ENCODE measurements at places on chromosomes 1 and 21. TPM values are rescaled to one million over a fixed set of nuclear protein-coding genes. Genes with fewer than 3 reads are reported as not detected.

The C1QA gene
- 109 TPM for total RNA-seq

The TEX38 gene
- not detected for total RNA-seq

The OR2L8 gene
- total RNA-seq, result 0.53 TPM

The NBPF4 gene
- total RNA-seq, result 0.18 TPM

The SLC44A5 gene
- total RNA-seq, result 0.31 TPM

The SFN gene
- 0.53 TPM for total RNA-seq

The EVA1C gene
- 65.8 TPM for total RNA-seq

The KRTAP10-2 gene
- not detected for total RNA-seq

The RGS13 gene
- 0.22 TPM for total RNA-seq

The RIPPLY3 gene
- not detected for total RNA-seq

The COL24A1 gene
- total RNA-seq, result 6.1 TPM

The CYP4A22 gene
- total RNA-seq, result 0.58 TPM

The LAMC1 gene
- total RNA-seq, result 263 TPM

The SPATA21 gene
- 0.49 TPM for total RNA-seq

The CDK18 gene
- total RNA-seq, result 9.4 TPM

The ASCL5 gene
- total RNA-seq, result not detected

The SPRR1A gene
- not detected for total RNA-seq

The VHLL gene
- total RNA-seq, result not detected

The GPR89B gene
- total RNA-seq, result 14.4 TPM

The PLPP3 gene
- total RNA-seq, result 198 TPM

The PTGFRN gene
- 20.4 TPM for total RNA-seq

The KIF2C gene
- 1.2 TPM for total RNA-seq
